WTC11 (cell line): ENCODE measurements at places on chromosomes 1 and 21. TPM values are rescaled to one million over a fixed set of nuclear protein-coding genes. Genes with fewer than 3 reads are reported as not detected.

DNA sequence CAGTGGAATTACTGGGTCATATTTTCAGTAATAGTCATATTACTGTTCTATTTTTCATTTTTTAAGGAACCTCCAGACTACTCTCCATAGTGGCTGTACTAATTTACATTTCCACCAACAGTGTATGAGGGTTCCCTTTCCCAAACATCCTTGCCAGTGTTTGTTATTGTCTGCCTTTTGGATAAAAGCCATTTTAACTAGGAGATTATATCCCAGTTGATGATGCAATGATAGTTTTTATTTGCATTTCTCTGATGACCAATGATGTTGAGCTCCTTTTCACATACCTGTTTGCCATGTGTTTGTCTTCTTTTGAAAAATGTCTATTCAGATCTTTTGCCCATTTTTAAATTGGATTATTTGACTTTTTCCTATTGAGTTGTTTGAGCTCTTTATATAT, 410.8 kb downstream of the TTLL7 start:
- H3K36me3 ChIP-seq = peaks cover under 1% of the 10 kb centered on the region
- no peak overlapping the region for H3K4me3 ChIP-seq
- no peak overlapping the region for H3K27ac ChIP-seq
- H3K4me1 ChIP-seq = peaks cover 18% of the 10 kb centered on the region
- DNase-seq = no peak

DNA sequence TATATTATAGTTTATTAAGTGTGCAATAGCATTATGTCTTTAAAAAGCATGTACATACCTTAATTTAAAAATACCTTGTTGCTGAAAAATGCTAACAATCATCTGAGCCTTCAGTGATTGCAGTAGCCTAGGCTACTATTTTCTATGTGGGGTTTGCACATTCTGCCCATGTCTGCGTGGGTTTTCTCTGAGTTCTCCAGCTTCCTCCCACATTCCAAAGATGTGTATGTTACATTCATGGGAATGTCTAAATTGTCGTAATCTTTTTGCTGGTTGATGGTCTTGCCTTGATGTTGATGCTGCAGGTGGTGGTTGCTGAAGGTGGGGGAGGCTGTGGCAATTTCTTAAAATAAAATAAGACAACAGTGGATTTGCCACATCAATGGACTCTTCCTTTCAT, 12.5 kb downstream of the AADACL3 start:
- no peak for DNase-seq
- H3K36me3 ChIP-seq = peaks cover 22% of the 10 kb centered on the region
- peaks cover 22% of the 10 kb centered on the region for H3K27me3 ChIP-seq
- no peaks in the 10 kb centered on the region for H3K4me1 ChIP-seq
- no peak overlapping the region for H3K27ac ChIP-seq

DNA sequence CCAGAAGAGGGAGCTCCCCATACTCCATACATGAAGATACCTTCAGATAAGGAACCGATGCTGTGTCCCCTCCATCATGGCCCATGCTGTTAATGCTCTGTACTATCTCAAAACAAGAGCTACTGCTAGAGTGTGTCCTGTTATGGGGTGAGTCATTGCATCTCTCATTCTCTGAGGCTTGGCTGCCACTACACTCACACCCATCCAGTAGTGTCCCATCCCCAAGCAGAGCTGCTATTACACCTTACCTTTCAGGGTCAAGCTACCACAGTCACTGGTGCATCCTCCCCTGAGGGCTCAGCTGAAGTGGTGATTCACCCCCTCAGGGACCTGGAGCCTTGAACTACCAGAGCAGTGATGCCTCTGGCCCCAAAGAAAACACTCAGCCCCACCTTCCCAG, 198.5 kb downstream of the PLA2G4A start:
- no peak overlapping the region for H3K27ac ChIP-seq
- H3K36me3 ChIP-seq = peaks cover 17% of the 10 kb centered on the region
- no peak overlapping the region for H3K4me3 ChIP-seq
- H3K27me3 ChIP-seq = no peaks in the 10 kb centered on the region
- H3K4me1 ChIP-seq = no peaks in the 10 kb centered on the region

The OR10Z1 gene
- total RNA-seq = not detected in 3 replicates
